ENCODE measurements at places on chromosomes 16 and 17.

- DNase-seq = peak; percentile 28
Observed at GRCh38 chr17:75032720-75033280, 14.0 kb downstream of the ATP5PD start.

DNA sequence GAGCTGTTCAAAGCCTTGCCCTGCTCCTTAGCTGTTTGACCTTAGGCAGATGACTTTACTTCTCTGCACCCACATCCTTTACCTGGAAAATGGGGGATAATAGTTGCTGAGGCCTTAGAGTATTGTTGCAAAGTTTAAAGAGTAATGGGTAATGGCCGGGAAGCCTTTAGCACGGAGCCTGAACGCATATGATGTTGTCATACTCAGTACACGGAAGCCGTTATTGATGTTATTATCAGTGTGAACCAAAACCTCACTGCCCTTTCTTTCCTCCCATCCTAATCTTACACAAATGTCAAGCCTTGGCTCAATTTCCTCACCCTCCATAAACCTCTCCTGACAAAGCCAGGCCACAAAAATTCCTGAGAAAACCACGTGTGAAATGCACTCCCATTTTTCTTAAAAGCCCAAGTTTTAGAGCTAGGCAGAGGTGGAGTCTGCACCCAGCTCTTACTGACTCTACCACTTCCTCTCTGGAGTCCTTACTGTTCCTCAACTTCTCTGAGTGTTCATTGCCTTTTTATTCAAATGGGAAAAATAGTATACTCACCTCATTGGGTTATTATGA lies 67.3 kb upstream of the CACNG3 start:
- DNase-seq = no peak

GRCh38 chr17:27810211-27810901 lies 10.0 kb upstream of the NOS2 start:
- DNase-seq = no peak

- peak; percentile 61 for DNase-seq
Observed at GRCh38 chr17:21376081-21376758, at the start of gene KCNJ12. KCNJ12 (plus strand) TSS chr17:21376357; CDS start chr17:21415343, 38,986 bp downstream.

DNA sequence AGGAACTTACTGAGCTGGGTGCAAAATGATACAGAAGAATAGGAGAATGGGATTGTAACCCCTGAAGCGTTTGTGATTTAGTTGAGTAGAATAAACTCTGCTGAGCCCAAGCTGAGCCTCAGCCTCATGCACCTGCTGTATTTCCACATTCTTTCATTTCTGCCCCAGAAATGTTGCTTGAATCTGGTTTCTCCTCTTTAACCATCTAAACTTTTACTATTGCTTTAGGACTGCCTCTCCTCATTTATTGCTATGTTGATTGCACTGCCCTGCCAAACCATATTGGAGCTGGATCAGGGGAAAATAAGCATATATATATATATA lies 64.8 kb downstream of the PITPNC1 start:
- DNase-seq = no peak

GRCh38 chr17:60102632-60103096 lies 23.9 kb upstream of the HEATR6 start:
- DNase-seq = peak; percentile 35

GRCh38 chr17:16294560-16294959 lies 58.7 kb downstream of the CENPV start:
- DNase-seq = no peak

DNA sequence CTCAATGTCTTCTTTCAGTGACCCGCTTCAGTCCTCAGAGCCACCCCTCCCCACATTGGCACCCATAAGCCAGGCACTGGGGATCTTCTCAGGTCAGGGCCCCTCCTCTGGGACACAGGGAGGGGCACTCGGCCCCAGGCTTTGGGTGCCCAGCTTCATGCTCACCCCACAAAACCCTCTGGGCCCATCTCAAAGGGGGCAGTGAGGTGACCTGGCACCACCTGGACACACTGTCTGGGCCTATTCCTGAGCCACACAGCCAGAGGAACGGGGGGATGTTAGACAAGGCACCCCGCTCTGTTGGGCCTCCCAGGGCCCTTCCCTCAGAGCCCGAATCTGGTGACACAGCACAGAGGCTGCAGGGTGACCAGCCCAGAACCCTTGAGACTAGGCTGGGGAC lies 36.1 kb downstream of the TNFRSF13B start:
- no peak for DNase-seq

- DNase-seq = no peak
Observed at GRCh38 chr16:59164461-59164860, 430.3 kb upstream of the GOT2 start.

GRCh38 chr17:82349287-82349701 lies 9.8 kb upstream of the TEX19 start:
- DNase-seq = no peak

- no peak for DNase-seq
Observed at GRCh38 chr17:65177901-65178300, 40.7 kb downstream of the RGS9 start.

GRCh38 chr16:17134586-17134985 lies 336.2 kb downstream of the XYLT1 start:
- no peak for DNase-seq

- peak; percentile 56 for DNase-seq
Observed at GRCh38 chr16:456891-457483, 31.5 kb downstream of the RAB11FIP3 start.

DNA sequence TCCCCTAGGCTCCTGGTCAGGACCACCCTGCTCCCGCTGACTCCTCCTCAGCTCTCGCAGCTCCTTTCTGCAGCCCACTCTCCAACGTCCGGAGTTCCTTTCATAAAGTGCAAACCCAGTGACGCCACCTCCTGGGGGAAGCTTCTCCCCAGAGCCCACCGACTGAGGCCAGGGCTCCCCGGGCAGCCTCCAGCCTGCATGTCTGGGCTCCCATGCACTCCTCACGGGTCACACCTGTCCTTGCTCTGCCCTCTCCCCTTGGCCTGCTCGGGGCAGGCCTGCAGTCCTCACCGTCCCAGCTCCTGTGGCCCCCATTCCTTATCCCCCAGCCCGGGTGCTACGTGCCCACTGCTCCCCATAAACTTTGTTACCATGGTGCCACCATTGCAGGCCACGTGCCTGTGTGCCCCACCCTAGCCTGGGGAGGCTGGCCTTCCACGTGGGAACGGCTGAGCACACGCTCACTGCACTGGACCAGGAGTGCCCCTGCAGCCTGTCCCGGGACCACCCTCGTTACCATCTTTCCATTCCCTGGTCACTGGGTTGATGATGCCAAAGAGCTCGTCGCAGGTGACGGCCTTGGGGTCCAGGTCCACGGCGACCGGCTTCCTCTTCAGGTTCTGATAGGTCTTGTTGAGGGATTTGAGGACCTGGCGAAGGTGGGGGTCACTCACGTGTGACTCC lies 84.9 kb downstream of the DNAH17 start:
- no peak for DNase-seq

- DNase-seq = no peak
Observed at GRCh38 chr16:29702269-29702668, 23.3 kb downstream of the QPRT start.

GRCh38 chr17:7042501-7043181 lies 1.3 kb downstream of the SLC16A11 start:
- no peak for DNase-seq

GRCh38 chr17:73494950-73495349 lies 149.3 kb downstream of the SDK2 start:
- DNase-seq = no peak

DNA sequence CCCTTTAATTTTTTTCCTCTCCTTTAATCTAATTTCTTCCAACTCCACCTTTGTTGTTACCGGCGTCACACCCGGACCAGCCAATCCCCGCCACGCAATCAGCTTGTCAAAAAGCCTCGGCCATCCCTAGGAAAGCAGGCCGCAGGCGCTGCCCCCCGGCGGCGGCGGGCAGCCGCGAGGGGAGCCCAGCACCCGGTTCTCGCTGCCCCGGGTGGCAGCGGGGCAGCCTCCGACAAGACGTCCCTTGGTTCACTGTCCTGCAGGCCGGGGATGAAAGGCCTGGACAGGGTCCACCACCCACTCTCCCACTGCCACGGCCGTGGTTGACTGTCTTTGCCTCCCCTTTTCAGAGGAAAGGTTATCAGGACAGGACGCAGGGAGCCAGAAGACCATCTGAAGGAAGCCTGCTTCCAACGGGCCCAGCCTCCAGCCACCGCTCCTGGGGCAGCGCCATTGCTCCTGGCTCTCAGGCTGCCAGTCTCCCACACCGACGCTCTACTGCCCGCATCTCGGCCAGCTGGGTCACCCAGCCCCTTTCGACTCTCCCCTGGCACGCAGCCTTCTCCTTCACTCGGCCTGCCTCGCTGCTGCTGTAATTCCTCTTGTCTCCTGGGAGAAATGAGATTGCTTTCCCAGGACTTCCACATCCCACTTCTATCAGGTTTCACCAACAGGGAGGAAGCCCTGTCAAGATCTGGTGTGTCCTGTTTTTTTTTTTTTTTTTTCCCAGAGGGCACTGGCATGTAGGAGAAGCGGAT lies 2.8 kb upstream of the UBTF start:
- DNase-seq = peak; percentile 78

DNA sequence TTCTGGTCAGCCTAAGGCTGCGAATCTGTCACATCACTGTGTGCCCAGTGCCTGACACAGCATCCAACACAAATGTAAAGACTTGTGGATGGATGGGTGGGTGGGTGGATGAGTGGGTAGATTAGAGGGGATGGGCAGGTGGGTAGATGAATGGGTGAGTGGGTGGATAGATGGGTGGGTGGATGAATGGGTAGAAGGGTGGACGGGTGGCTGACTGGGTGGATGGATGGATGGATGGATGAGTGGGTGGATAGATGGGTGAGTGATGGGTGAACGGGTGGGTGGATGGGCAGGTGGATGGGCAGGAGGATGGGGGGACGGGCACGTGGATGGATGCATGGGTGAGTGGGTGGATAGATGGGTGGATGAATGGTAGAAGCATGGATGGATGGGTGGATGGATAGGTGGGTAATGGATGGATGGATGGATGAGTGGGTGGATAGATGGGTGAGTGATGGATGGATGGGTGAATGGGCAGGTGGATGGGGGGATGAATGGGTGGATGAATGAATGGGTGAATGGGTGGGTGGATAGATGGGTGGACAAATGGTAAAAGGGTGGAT lies 31.1 kb upstream of the ZFPM1 start:
- no peak for DNase-seq

DNA sequence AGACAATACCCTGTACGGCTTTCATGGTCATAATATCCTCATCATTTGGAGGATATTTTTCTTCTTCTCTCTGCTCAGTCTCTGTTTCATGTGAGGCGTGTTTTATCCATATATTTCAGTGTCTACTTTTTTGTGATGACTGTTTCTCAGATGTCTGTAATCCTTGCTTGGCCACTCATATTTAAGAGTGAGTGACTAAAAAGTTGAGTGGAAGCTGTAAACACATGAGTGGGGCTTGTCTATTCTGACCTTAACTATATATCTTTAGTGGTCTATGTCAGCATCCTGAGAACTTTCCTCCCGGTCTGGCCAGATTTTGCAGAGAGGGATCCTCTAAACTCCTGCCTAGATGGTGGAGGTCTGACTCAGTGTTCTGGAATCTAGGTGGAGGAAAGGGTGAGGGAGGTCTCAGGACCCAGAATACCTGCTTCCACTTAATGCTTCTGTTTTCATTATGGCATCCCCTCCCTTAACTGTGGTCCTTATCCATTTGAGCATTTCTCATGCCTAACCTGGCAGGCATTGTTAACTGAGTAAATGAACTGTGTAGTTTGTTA lies 6.0 kb downstream of the DDX19B start:
- no peak for DNase-seq

DNA sequence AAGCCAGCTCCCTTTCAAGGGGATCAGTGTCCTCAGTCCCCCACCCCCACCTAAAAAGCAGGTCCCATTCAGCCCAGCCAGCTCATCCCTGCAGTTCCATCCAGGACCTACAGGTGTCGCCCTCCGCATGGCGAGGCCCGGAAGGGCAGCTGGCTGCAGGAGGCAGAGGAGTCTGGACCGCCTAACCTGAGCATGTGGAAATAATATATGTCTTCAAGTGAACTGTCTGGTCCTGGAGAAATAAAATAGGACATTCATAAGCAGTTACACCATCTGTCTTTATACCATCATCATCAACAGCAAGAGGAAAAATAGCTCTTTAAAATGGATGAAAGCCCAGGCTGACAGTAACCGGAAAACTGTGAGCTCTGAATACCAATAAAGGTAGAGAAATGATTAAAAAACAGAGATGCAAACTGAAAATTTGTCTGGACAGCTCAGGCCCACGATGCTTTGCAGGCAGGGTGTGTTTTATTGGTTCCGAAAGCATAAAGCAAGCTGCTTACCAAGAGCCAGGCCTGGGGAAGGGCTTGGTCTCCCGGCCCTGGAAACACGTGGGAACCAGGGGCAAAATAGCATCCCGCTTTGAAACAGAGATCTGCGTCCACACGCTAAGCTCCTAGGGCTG lies 215.2 kb downstream of the ZFHX3 start:
- peak; percentile 91 for DNase-seq

DNA sequence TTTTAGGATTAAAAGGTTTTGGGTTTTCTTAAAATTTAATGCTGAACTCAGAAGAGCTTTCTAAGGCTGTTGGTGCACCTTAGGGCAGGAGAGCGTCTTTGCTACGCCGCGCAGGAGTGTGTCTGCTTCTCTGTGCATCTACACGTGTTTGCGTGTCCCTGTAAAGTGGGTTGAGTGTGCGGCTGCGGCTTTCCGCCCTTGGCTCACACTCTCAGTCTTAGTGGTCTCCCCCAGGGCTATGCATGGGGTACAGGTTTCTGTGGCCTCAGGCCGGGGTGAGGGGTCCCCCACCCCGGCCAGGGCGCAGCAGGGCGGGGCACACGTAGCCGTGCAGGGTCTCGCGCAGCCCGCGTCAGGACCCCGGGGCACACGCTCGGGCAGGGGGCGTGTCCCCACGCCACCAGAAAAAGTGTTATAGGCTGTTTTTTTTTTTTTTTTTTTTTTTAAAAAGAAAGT lies 727 bp upstream of the TENT4B start:
- no peak for DNase-seq

GRCh38 chr17:11002417-11002816 lies 164.5 kb upstream of the PIRT start:
- DNase-seq = no peak

- DNase-seq = no peak
Observed at GRCh38 chr17:47653442-47653841, 3.7 kb downstream of the KPNB1 start.

DNA sequence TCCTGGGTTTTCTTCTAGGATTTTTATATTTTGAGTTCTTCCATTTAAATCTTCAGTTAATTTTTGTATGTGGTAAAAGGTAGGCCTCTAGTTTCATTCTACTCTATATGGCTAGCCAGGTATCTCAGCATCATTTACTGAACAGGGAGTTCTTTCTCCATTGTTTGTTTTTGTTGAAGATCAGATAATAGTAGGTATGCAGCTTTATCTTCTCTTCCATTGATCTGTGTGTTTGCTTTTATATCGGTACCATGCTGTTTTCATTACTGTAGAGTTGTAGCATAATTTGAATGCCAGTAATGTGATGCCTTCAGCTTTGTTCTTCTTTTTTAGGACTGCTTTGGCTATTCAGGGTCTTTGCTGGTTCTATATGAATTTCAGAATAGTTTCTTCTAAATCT lies 77.3 kb downstream of the USP22 start:
- no peak for DNase-seq

Measured in right hindlimb (tissue), 1 donor.